ENCODE measurements at places on chromosomes 16 and 17. TPM values are rescaled to one million over a fixed set of nuclear protein-coding genes. Genes with fewer than 3 reads are reported as not detected.

DNA sequence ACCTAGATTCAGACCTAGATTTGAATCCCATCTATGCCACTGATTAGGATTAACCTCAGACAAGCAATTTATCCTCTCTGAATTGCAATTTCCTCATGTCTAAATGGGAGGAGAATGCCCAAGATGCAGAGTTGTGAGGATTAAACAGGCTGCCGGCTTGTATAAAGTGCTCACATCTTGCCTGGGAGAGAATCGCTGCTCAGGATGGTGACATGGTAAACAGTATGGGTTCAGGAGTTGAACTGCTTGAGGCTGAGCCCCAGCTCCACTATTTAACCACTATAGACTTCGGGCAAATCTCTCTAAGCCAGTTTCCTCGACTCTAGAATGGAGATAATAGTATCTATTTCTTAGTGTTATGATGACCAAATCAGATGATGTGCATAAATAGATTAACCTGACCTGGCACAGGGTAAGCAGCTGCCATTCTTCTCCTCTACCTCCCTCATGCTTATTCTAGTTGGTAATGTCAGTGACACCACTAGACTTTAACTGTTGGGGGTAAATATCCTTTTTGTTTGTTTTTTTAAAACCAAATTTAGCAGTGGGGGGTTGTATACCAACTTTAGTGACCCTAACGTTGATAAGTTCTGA, 732 bp upstream of the RPL27 start:
- H3K36me3 ChIP-seq = no peaks in the 10 kb centered on the region
- no peak for DNase-seq
- no peaks in the 10 kb centered on the region for H3K27me3 ChIP-seq

Gene EMP2
- 23.4 TPM for total RNA-seq

- no peak for DNase-seq
- H3K4me1 ChIP-seq = no peaks in the 10 kb centered on the region
- H3K27me3 ChIP-seq = no peaks in the 10 kb centered on the region
- H3K4me3 ChIP-seq = no peak overlapping the region
- H3K36me3 ChIP-seq = no peaks in the 10 kb centered on the region
- H3K27ac ChIP-seq = no peak overlapping the region
Observed at GRCh38 chr17:497241-498034, 144.8 kb upstream of the RPH3AL start.

- H3K27ac ChIP-seq = peak within 1 kb of the TSS; percentile 94
- DNase-seq = peak; percentile 95
- peak within 1 kb of the TSS; percentile 99 for H3K4me3 ChIP-seq
- H3K36me3 ChIP-seq = no peaks in the 10 kb centered on the region
- H3K27me3 ChIP-seq = no peaks in the 10 kb centered on the region
Observed at GRCh38 chr17:979539-980405, at the start of gene NXN. NXN (minus strand) TSS chr17:979776.

Gene CD300LB
- total RNA-seq = not detected

- H3K4me3 ChIP-seq = no peak overlapping the region
- H3K27ac ChIP-seq = peak overlapping the region; percentile 18
Observed at GRCh38 chr16:12091569-12092543, 115.3 kb downstream of the SNX29 start.

Gene SLC26A11
- total RNA-seq = 17.5 TPM

Gene PPP1R27
- not detected for total RNA-seq

GRCh38 chr16:75589306-75589705, 23.1 kb downstream of the GABARAPL2 start:
- H3K4me1 ChIP-seq = peaks cover 12% of the 10 kb centered on the region
- DNase-seq = no peak
- no peak overlapping the region for H3K4me3 ChIP-seq
- H3K27me3 ChIP-seq = no peaks in the 10 kb centered on the region
- H3K36me3 ChIP-seq = no peaks in the 10 kb centered on the region

Gene RAB26
- total RNA-seq = 8.3 TPM

DNA sequence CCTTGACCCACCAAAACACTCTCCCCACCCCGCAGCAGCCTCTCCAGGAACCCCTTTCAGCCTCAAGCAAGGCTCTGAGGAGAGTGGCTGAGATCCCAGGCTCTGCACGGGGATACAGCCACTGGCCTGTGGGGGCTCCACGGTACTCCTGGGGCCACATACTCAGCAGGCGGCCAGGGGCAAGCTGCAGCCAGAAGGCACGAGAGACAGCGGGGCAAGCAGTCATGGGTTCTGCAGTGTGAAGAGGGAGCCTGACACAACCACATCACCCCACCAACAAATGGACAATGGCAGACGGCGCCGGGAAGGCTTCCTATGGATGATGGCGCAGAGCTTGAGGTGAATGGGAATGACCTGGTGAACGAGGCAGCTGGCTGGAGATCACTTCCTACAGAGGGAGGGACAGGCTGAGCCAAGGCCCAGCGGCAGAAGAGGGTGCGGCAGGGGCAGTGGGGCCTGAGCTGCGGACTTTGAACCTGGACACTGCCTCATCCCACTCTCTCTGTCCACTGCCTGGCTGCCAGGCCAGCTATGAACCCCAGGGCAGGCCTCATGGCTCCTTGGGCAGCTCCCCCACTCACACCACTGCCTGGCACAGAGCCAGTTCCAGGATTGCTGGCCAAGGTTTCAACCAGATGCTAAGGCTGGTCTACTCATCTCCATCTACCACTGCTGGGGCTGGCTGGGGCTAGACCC, 10.8 kb upstream of the BCAR1 start:
- peak; percentile 76 for DNase-seq
- peaks cover 67% of the 10 kb centered on the region for H3K4me1 ChIP-seq
- no peak overlapping the region for H3K4me3 ChIP-seq
- peak overlapping the region; percentile 99 for H3K27ac ChIP-seq

- no peak overlapping the region for H3K27ac ChIP-seq
- H3K27me3 ChIP-seq = no peaks in the 10 kb centered on the region
- no peaks in the 10 kb centered on the region for H3K4me1 ChIP-seq
- H3K36me3 ChIP-seq = no peaks in the 10 kb centered on the region
Observed at GRCh38 chr16:57966204-57966771, 4.6 kb downstream of the CNGB1 start.

GRCh38 chr17:27946513-27946912, 53.3 kb upstream of the LYRM9 start:
- no peaks in the 10 kb centered on the region for H3K4me1 ChIP-seq
- H3K27me3 ChIP-seq = no peaks in the 10 kb centered on the region
- H3K36me3 ChIP-seq = no peaks in the 10 kb centered on the region
- no peak for DNase-seq
- no peak overlapping the region for H3K4me3 ChIP-seq

Gene KRTAP1-1
- not detected for total RNA-seq

- no peaks in the 10 kb centered on the region for H3K36me3 ChIP-seq
- H3K4me3 ChIP-seq = peak within 1 kb of the TSS; percentile 90
- DNase-seq = no peak
- no peaks in the 10 kb centered on the region for H3K27me3 ChIP-seq
- peak within 1 kb of the TSS; percentile 92 for H3K27ac ChIP-seq
Observed at GRCh38 chr16:2214719-2214968, at the start of gene PGP. PGP (minus strand) TSS chr16:2214840; CDS start chr16:2214777, 63 bp downstream.

Gene ABCC3
- total RNA-seq = 18.1 TPM

DNA sequence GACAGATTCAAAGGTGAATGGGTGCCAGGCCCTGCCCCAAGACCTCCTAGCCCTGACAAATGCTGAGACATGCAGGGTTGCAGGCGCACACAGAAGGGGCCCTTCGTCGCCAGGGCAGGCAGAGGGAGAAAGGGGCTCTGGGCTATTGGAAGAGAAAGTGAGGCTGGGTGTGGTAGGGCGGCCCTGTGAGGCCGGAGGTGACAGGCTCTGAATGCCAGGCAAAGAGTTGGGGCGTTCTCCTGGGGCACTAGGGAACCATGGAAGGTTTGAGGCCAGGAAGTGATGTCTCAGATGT, 26.4 kb upstream of the NXPH3 start:
- no peak overlapping the region for H3K4me3 ChIP-seq
- DNase-seq = no peak
- H3K36me3 ChIP-seq = no peaks in the 10 kb centered on the region
- H3K4me1 ChIP-seq = no peaks in the 10 kb centered on the region
- H3K27ac ChIP-seq = no peak overlapping the region

Gene CD300LG
- not detected for total RNA-seq

Gene PYDC1
- not detected for total RNA-seq

Gene NPEPPS
- 104 TPM for total RNA-seq

Gene KCTD19
- total RNA-seq = not detected

- no peak for DNase-seq
- no peak overlapping the region for H3K4me3 ChIP-seq
- H3K4me1 ChIP-seq = no peaks in the 10 kb centered on the region
- no peaks in the 10 kb centered on the region for H3K27me3 ChIP-seq
Observed at GRCh38 chr16:22071331-22071910, 20.9 kb upstream of the VWA3A start.

Gene PLCD3
- 69.7 TPM for total RNA-seq

Data from hepatocyte (in vitro differentiated cells).